Stimulated activated CD4-positive, alpha-beta T cell treated with anti-CD3 and anti-CD28 coated beads, Interleukin-12 subunit alpha, Interleukin-12 subunit beta, amount 100 ng/mL, for 24 hours (primary cell): ENCODE measurements at places on chromosomes 3 and 15.

DNA sequence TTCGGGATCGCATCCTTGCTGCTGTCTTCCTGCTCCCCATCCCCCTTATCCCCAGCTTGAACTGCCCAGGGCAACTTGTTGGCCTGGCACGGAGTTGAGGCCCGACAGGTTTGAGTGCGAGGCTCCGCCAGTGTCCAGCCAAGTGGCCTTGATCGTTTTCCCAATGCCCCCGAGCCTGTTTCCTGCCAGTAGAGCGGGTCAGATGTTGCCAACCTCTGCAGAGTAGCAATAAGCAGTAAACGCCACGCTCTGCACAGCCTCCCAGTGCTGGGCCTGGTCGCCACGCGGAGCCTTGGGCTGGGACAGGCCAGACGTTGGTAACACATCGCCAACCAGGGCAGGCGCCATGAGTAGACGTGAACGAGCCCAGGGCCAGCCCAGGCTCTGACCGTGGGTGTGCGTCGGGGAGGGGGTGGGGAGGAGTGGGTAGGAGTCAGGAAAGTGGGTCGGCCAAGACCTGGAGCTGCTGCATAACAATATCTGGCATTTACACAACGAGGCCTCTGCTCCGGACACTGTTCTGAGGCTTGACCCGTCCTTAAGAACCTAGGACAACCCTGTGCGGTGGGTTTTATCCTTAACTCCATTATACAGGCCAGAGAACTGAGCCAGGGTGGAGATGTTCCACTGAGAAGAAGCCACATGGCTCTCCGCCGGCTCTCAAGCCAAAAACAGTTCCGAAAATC is 444 bp upstream of the ABHD14A start:
- DNase-seq: no peak

DNA sequence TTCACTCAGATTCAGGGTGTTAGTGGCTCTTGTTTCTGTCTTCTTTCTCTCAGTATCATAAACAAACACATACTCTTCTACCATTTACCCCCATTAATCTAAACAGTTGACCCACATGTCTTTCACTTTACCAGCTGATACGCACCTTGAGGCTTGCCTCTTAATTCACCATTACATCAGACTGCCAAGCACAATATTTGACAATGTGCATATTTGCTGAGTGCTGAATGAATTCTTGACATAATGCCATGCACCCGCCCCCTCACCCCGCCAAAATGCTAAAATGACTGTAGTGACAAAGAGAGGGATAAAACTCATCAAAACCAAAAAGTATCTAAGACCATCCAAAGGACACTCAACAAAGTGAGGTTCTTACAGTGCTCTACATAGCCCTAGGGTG is 57.4 kb downstream of the NGLY1 start:
- DNase-seq: no peak

- no peak for DNase-seq
These were observed 12.6 kb downstream of the LIMD1 start for GRCh38 chr3:45606991-45607712.

DNA sequence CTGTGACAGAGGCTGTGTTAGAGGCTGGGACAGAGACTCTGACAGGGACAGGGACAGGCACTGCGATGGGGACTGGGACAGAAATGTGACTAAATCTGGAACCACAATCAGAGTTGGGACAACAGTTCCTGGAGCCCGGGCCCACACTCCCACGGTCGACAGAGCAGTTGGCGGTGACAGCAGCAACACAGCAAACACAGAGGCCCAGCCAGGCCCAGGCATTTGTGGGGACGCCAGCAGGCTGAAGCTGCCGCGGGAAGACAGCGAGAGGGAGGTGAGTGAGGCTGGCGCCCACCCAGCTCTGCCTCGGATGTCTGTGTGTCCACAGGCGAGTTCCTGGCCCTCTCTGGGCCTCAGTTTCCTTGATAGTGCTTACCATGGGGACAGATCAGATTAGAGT is 9.3 kb upstream of the HCN4 start:
- no peak for DNase-seq
